ENCODE measurements at places on chromosomes 5 and 9.

- DNase-seq = no peak
These were observed 77.9 kb downstream of the FBXL7 start for GRCh38 chr5:15577831-15578230.

DNA sequence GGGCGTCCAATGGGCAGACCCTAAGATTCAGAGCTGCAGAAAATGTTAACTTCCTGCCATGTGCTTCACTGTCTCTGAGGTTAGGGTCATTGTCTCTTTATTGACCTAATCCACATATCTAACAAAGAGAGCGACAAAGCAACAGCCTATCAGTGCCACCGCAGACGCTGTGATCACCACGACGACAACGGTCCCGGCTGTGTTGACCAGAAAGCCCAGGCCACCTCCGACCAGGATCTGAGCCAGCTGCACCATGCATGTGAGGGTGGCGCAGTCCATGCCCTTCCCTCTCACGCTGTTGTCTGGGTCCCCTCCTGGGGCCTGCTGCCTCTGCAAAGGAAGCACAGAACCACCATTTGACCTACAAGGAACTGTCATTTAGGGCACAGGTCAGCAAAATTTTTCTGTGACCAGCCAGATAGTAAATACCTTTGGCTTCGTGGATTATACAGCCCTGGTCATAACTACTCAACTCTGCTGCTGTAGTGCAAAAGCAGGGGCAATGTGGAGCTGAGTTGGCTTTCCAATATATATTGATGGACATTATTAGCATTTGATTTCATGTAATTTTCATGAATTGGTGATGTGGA, 8.5 kb downstream of the RXFP3 start:
- no peak for DNase-seq

DNA sequence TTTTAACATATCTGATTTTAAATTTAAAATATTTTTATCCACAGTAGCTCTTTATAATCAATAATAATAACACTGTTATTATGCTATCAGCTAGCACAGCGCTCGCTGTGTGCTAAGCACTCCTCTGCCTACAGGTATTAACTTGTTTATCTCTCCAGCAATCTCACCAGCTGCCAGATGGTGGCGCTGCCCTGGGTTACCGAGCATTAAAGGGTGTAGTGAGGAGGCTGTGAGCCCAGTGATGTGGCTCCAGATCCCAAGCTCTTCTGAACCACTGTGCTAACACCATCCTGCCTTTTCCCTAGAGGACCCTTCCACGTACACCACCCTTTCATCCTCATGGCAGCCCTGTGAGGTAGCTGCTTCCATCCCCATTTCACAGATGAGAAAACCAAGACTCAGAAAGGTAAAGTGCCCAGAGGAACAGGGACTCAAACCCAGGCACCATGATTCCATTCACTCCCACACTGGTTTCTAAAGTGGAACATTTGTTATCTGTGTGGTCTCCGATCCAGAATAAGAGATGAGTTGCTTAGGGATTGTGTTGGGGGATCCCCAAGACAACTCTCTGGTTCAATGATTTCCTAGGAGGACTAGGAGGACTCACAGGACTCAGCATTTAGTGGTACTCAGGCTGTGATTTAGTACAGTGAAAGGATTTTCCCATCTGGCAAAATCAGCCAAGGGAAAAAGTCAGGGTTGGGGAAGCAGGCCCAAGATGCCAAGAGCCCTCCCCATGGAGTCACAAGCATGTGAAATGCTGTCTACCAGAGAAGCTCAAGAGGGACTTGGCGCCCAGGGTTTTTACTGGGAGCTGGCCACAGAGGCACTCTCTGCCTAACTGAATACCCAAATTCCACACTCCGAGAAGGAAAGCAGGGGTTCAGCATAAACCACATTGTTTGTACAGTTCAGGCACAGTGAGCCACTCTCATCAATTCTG, 7.0 kb downstream of the IGFBPL1 start:
- no peak for DNase-seq

- no peak for DNase-seq
These were observed 157.0 kb upstream of the SMIM23 start for GRCh38 chr5:171628633-171628974.

DNA sequence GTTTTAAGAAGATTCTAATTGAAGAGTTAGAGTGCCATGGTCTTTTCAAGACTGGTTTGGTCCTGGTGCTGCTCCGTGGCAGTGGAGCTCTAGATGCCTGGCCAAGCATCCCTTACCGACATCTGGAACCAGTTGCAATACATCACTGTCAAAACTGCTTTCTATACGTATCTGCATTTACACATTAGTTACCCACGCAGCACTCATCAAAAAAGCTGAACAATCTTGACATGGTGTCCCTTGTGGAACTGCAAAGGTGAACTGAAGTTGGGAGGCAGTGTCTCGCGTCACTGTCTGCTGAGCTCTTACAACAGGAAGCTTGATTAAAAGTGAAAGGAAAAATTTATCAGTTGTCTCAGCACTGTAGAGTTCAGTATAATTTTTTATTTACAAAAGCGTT, 82.6 kb downstream of the PBX3 start:
- no peak for DNase-seq

DNA sequence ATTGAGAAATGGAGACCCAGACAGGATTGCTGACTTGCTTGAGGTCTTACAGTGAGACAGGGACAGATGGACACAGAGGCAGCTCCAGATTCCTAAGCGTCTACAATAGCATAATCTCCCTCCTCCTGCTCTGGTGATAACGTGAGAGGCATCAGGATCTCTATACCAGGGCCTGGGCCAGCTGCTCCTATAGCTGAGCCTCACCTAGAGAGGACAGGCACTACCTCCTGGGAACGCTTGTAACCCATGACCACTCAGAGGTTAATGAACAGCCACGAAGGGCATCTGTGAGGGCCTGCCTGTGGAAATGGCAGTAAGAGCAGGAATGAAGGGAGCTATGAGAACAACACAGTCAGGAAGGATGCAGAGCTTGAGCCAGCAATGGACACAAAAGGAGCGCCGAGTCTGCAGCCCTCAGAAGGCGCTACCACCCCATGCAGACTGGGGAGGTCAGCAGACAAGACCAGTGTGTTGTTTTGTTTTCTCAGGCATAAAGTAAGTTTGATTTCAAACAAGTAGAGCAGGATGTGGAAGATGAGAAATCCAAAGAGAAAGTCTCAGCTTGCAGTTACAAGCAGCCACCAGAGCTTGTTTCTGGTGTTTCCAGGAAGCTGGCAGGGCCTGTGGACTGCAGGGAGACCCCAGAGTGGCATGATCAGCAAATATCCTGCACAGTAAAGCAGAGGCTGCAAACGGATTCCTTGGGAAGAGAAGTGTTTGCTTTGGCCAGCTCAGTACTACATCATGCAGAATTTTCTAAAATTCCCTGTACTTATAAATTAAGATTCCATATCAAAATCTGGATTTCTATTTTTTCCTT, 17.4 kb downstream of the ANKS6 start:
- DNase-seq = no peak

DNA sequence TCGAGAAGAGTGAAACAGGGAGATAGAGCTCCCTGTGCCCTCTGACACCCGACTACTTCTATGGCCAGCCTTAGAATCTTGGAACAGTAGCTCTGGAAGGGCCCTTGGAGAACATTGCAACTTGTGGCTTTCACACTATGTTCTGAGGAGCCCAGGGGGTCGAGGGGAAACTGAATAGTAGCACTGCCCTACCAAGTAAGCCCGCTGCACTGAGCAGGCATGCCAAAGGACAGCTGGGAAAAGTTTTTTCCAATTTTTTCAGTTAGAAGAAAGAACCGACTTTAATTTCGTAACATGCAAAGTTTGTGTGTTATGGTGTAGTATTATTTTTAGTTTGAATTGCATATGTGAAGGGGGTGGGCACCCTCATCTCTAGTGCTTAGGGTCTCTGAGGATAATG, 10.9 kb downstream of the SMIM3 start:
- no peak for DNase-seq

DNA sequence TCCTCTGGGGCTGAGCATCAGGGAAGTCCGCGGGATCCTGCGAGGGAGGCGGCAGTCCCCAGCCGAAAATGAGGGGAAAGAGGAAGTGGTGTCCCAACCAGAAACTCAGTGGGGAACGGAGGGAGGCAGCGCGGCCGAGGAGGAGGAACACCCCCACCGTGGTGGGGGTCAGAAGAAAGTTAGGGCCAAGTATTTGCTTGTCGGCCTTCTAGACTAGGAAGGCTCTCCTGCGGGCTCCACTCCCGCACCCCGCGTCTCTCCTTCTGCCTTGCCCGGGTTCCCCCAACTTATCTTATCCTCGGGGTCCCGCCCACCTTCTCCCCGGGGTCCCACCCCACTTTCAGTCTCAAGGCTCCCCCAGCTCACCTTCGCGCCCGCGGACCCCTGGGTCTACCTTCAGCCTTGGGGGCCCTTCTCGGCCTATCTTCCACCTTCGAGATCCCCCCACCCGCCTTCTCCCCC, 557 bp upstream of the PHF2 start:
- peak; percentile 64 for DNase-seq

DNA sequence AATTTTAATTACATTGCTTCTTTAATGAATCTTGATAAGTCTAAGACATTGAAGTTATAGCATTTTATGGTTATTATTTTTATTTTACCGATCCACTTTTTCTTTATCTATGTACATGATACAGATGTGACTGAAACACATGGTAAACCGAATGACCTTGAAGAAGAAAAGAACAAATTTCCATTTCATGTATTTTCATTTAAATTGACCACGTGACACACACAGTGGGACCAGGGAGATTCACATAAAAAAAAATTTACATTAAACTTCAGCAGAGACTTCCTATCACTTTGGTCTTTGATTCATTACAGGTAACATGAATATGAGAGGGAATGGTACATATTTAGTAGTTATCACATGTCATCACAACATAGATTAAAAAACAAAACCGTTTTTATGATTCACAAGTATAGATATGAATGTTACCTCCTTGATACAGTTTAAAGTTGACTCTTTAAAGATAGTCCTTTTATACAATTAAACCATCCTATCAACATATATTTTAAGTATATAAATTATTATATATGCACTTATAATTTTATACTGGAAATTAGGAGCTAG, 133.1 kb downstream of the ZCCHC7 start:
- DNase-seq = no peak

- no peak for DNase-seq
These were observed 114.6 kb upstream of the ADAMTSL1 start for GRCh38 chr9:18359335-18359734.

DNA sequence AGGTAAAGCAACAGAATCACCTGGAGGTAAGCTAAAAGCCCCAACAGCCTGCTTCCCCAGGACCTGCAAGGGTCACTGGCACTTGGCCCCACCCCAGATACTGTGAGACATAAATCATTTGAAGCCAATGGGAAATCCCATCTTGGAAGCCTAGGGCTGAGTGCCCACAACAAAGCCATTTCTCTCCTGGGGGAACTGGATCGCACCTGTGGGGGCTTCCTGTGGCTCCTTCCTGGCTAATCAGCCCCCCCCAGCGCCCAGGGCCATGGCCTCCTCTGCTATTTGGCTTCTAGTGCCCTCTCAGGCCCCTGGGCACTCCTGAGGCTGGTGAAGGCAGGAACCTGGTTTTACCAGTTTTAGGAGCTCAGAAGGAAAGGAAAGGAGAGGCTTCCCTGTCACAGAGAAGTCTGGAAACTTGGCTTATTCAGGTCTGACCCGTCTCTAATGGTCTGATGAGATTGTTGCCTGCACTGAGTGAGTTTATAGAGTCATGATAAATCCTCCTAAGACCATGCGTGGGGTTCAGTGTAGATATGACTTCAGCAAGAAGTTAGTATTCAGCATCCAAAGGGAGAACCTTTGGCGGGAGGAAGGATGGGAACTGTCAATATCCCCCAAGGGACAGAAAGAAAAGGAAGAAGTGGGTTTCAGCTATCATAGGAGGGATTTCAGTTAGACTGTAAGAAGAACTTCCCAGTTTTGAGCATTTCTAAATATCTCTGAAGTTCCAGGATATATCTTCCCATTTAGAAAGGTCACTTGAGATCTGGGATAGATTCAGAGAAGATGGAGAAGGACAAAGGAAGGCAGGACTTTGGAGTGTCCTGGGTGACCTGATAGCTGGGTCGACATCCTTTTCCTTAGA, 1.2 kb downstream of the KCNMB1 start:
- DNase-seq = no peak

DNA sequence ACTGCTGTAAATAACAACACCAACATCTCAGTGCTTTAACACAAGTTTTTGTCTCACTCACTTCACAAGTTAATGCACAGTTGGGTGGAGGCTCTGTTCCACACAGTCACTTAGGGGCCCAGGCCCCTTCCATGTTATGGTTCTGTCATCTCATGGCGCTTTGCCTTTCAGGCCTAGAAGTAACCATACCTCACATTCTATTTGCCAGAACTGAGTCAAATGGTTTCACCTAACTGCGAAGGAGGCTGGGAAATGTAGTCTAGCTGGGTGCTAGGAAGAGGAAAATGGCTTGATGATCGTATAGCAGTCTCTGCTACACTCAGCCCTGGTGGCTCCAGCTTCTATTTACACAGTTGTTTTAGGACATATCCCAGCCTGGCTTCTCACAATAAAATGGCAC, 23.1 kb upstream of the MVB12B start:
- DNase-seq = no peak

- DNase-seq = no peak
These were observed 13.2 kb upstream of the C5orf58 start for GRCh38 chr5:170219615-170220014.

- DNase-seq = no peak
These were observed 98.0 kb downstream of the ARL15 start for GRCh38 chr5:54212331-54212730.

GRCh38 chr5:12013351-12013750, 109.1 kb upstream of the CTNND2 start:
- DNase-seq = no peak

- DNase-seq = no peak
These were observed 18.1 kb downstream of the C9orf50 start for GRCh38 chr9:129602598-129603415.

Data from frontal cortex (tissue), 4 donors.